Mammary epithelial cell (primary cell): ENCODE measurements at places on chromosomes 12 and 14. TPM values are rescaled to one million over a fixed set of nuclear protein-coding genes. Genes with fewer than 3 reads are reported as not detected.

Gene PRR4
- 2.0 and 4.0 TPM in 2 replicates for total RNA-seq

Gene KRT1
- total RNA-seq = not detected in 2 replicates

Gene TC2N
- 32.0 TPM for total RNA-seq

Gene KLHL33
- total RNA-seq = not detected in 2 replicates

Gene PSMB5
- 145 TPM for total RNA-seq

Gene LRTM2
- total RNA-seq = not detected

Gene PTPRO
- total RNA-seq = not detected

Gene HOXC6
- total RNA-seq = 5.2 and 10.9 TPM in 2 replicates

Gene CLECL1
- total RNA-seq = not detected in 2 replicates

Gene OASL
- 0.40 and 0.66 TPM in 2 replicates for total RNA-seq

Gene C14orf39
- not detected for total RNA-seq

Gene RPS6KA5
- total RNA-seq = 4.8 TPM

Gene SRGAP1
- total RNA-seq = 34.4 and 76.9 TPM in 2 replicates

Gene CACNA2D4
- 0.33 TPM for total RNA-seq

Gene PRKD1
- 6.3 TPM for total RNA-seq

Gene CALCOCO1
- total RNA-seq = 61.1 and 71.0 TPM in 2 replicates

Gene ARHGEF25
- 6.3 TPM for total RNA-seq

Gene MAP1LC3B2
- total RNA-seq = 1.5 TPM

Gene TMEM253
- total RNA-seq = 0.33 TPM
